Ovary (tissue), 10 donors: ENCODE measurements at places on chromosomes 12 and 14.
A peak's percentile ranks its signal among the peaks of the same experiment; 100 is the strongest.

GRCh38 chr12:121916719-121917118 lies 1.7 kb upstream of the CFAP251 start:
- DNase-seq = no peak

DNA sequence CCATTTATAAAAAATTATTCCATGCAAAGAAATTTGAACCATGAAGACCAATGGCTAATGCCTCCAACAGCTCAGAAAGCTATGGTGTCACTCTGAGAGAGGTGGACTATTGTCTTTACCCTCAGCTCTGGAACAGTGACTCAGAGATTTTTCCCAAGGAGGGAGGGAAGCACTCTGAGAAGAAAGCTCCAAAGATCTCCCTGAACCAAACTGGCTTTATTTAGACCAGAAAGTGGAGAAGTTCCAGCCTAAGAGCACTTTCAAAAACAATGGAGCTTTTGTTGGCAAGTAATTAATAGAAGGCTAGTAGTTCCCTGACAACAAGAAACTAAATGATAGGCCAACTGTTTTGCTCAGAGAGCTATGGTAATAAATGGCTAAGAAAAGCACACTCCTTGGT lies 599.9 kb upstream of the MDGA2 start:
- no peak for DNase-seq

- DNase-seq = no peak
Observed at GRCh38 chr12:60539592-60539991, 943.8 kb downstream of the SLC16A7 start.

- DNase-seq = no peak
Observed at GRCh38 chr14:65821224-65821753, 408.8 kb downstream of the FUT8 start.

DNA sequence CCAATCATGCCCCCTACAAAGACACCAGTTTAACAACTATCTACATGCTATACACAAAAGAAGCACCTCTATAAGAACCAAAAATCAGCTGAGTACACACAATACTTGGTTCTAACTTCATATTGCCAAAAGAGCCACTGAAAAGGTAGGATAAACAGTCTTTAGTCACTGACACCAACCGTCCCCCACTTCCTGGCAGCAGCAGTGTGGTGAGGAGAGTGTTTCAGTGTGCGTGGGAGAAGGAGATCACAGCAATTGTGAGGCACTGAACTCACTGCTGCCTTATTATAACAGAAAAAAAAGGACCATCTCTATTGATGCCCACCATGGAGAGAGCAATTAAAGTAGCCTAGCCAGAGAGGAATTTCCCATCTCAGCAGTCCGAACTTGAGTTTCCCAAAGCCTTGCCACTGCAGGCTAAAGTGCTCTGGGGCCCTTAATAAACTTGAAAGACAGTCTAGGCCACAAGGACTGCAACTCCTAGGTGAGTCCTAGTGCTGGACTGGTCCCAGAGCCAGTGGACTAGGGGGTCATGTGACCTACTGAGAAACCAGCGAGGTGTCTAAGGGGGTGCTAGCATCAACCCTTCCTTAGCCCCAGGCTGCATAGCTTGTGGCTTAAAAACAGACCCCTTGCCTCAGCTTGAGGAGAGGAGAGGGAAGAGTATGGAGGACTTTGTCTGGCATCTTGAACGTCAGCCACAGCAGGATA lies 37.1 kb upstream of the LMNTD1 start:
- no peak for DNase-seq

DNA sequence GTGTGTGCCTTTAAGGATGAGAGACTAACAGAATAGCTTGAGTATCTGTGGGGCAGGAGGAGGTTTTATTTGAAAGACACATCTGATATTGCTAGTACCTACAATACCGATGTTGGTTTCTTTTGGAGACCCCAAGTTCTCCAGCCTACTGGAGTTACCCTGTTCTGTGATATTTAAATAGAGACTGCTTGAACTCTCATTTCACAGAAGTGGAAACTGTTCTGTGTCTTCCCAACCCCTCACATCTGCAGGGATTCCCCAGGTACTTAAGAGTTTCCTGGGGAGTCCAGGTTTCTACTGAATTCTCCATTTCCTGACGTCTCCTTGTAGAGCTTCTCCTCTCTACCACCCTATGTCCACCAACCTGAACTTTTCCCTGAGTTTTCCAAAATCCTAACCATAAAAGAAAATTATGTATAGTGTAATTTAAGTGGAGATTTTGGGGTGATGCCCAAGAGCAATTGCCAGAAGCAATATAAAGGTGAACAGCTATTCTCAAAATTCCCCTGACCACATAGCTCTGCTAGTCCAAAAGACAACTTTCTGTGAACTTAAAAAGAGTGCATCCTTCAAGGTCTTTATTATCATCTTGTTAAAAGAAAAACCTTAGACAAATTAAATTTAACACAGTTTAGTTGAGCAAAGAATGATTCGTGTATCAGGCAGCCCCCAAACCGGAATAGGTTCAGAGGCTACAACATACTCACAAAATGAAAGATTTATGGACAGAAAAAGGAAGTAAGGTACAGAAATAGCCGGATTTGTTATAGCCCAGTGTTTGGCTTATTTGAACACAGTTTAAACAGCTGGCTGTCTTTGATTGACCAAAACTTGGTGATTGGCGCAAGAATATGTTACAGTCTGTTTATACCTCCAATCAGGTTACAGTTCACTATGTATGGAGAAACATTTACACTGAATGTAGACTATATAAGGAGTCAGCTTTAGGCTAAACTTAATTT lies 373.4 kb downstream of the NUAK1 start:
- no peak for DNase-seq

DNA sequence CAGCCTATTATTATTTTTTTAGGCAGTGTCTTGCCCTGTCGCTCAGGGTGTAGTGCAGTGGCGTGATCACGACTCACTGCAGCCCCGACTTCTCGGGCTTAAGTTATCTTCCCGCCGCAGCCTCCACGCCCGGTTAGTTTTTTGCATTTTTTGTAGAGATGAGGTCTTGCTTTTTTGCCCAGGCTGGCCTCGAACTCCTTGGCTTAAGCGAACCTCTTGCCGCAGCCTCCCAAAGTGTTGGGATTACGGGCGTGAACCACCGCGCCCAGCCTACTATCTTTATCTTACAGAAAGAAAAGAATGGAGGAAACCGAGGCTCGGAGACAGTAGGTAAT lies 507 bp upstream of the PTPN11 start:
- no peak for DNase-seq

GRCh38 chr14:85280074-85280473 lies 249.9 kb upstream of the FLRT2 start:
- no peak for DNase-seq

- peak; percentile 62 for DNase-seq
Observed at GRCh38 chr14:24307575-24308341, at the start of gene CIDEB. TSS of gene CIDEB (minus strand) at chr14:24307977. CDS start at chr14:24307858, 119 bp downstream.

GRCh38 chr14:50044042-50044651 lies 72.2 kb downstream of the VCPKMT start:
- no peak for DNase-seq

DNA sequence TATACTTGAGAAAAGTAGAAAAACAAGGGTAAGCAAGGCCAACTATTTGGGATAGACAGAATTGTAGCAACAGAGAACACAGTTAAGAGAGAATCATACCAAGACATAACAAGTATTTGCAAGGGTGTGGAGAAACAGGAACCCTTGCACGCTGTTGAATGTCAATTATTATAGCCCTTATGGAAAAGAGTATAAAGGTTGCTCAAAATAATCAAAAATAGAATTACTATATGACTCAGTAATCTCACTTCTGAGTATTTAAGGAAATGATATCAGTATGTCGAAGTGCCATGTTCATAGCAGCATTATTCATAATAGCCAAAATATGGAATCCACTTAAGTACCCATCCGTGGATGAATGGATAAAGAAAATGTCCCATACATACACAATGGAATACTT lies 193.3 kb downstream of the PHLDA1 start:
- DNase-seq = no peak

- no peak for DNase-seq
Observed at GRCh38 chr12:79644274-79645234, 46.2 kb downstream of the PAWR start.

- no peak for DNase-seq
Observed at GRCh38 chr12:47707905-47708543, 2.2 kb upstream of the RPAP3 start.

GRCh38 chr14:33938131-33938949 lies 12.5 kb downstream of the EGLN3 start:
- DNase-seq = peak; percentile 24

GRCh38 chr12:9810671-9811070 lies 16.6 kb upstream of the KLRF1 start:
- no peak for DNase-seq

DNA sequence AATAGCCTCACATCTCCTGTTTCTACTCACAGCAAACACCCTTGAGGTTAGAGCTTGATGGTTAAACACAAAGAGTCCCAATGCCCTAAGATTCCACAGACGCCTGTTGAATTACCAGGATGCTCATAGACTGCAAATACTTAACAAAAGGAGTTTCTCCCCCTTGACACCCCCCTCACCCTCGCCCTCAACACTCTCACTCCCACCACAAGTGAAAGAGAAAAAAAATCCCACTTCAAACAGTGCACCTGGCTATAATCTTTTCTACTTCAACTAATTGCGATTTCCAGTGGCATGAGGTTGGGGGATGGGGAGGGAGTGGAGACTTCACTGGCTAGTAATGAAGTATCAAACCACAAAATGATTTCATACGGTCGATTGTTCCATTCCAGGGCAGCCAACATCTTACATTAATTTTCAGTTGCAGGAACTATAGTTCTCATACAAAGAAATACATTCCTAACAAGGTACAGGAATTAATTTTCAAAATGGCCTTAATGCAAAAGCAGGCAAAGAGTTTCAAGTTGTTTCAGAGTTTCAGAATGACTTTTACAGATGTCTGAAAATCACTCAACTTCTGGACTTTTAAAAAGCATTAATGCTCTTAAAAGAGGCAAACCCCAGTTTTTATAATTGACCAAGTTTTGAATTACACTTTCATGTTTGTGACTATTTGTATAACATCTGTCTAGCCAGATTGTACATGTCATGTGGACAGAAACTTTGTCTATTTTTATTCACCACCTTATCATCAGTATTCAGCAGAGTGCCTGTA lies 390.7 kb downstream of the C12orf75 start:
- no peak for DNase-seq

- DNase-seq = no peak
Observed at GRCh38 chr12:68370667-68371066, 38.5 kb upstream of the MDM1 start.

DNA sequence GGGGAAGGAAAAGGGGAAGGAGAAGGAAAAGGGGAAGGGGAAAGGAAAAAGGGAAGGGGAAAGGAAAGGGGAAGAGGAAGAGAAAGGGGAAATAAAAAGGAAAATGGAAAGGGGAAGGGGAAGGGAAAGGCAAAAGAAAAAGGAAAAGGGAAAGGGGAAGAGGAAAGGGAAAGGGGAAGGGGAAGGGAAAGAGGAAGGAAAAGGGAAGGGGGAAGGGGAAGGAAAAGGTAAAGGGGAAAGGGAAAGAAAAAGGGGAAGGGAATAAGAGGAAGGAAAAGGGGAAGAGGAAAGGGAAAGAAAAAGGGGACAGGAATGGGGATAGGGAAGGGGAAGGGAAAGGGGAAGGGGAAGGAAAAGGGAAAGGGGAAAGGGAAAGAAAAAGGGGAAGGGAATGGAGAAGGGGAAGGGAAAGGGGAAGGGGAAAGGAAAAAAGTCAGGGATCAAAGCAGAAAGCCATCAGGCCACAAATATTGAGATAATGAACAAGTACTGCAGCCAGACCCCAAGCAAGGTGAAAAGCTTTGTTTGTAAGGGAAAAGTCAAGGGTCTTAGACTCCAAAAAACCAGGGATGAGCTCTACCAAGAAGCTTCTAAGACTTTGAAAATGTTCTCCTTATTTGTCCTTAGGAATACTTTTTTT lies 20.0 kb downstream of the DICER1 start:
- DNase-seq = no peak

DNA sequence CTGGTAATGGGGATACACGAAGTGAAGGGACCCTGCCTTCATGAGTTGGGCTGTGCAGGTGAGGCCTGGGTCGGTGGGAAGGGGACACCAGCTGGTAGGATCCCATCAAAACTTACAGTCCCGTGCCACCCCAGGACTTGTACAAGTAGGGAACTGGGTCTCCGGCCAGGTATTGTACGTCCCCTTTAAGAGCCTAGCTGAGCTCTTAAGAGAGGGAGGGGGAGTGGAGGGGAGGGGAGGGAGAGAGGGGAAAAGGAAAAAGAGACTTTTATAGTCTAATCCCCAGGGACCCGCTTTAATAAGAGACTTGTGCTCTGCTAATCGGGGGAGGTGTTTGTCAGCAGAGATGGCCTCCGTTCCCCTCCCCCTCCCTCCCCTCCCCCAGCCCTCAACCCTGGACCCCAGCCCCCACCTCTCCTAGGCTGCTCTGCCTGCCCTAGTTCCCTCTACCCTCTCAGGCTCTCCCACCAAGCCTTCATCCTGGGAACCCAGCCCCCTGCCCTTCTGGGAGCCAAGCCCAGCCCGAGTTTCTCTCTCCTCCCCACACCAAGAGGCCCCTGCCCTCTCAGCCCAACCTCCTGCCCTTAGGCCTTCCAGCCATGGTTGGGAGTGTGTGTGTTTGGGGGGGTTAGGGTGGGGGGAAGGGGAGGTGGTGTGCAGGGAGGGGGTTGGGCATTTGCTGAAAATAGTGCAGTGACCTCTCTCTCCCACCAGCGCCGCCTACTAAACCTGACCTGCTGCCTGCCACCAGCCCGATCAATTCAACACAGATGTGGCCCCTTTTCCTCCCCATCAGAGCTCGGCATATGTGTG lies 2.6 kb downstream of the GDF11 start:
- DNase-seq = peak; percentile 67

- DNase-seq = no peak
Observed at GRCh38 chr12:46185686-46186085, 83.2 kb downstream of the SLC38A1 start.

DNA sequence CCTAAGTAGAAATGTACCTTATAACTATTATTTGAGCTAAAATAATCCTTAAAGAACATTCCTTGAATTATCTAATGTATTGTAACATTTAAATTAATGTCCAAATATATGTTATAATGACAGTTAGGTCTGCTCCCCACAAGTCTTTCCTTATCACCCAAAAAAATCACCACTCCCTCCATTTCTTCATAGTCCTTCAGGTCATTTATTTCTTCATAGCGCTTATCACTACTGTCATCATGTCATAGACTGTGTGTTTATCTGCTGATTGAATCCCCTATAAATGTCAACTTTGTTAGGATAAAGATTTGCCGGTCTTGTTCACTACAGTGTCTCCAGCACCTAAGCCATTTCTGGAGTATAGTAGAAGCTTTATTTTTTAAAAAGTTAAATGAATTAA lies 12.0 kb downstream of the LUM start:
- no peak for DNase-seq
